ENCODE measurements at places on chromosomes 3 and 15. TPM values are rescaled to one million over a fixed set of nuclear protein-coding genes. Genes with fewer than 3 reads are reported as not detected.

Gene OCA2
- polyA plus RNA-seq = 0.41 TPM

Gene CIDEC
- 30.6 TPM for polyA plus RNA-seq

Gene BMF
- polyA plus RNA-seq = 18.1 TPM

Gene ADAMTS17
- polyA plus RNA-seq = 1.4 TPM

Gene TNK2
- 8.4 TPM for polyA plus RNA-seq

Gene IL16
- 52.8 TPM for polyA plus RNA-seq

Gene SPRED1
- polyA plus RNA-seq = 6.8 TPM

Gene VWA5B2
- 0.23 TPM for polyA plus RNA-seq

Gene NDN
- polyA plus RNA-seq = 5.5 TPM

Gene LSAMP
- polyA plus RNA-seq = 6.5 TPM

Gene PLAAT1
- not detected for polyA plus RNA-seq

Gene GOLGA8G
- not detected for polyA plus RNA-seq

Gene UBAP1L
- polyA plus RNA-seq = not detected

Gene FBXL2
- not detected for polyA plus RNA-seq

Gene GHSR
- not detected for polyA plus RNA-seq

Gene ITGB5
- 15.0 TPM for polyA plus RNA-seq

Gene ACAD9
- 18.5 TPM for polyA plus RNA-seq

Gene NR1I2
- polyA plus RNA-seq = 39.6 TPM

Data from sigmoid colon (tissue), 7 donors.